ENCODE measurements at places on chromosomes 7 and 10.

DNA sequence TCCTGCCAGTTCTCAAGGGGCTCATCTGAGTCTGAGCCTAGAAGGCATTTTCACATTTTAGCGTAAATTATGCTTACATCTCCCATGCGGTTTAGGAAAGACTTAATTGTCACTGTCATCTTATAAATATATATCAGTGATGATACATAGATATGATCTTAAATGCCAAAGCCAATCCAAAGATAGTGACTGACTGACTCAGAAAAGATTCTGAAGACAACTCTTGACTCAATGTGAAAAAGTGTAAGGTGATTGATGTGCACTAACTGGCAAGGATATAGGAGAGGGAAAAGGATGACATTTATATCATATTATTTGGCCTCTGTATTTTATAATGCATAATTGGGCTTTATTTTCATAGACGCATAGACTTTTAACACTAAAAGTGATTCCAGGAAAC is 84.9 kb upstream of the LRRN3 start:
- no peak overlapping the region for H3K4me3 ChIP-seq
- no peak overlapping the region for H3K27ac ChIP-seq
- no peak for DNase-seq
- H3K36me3 ChIP-seq = no peaks in the 10 kb centered on the region
- H3K27me3 ChIP-seq = no peaks in the 10 kb centered on the region

DNA sequence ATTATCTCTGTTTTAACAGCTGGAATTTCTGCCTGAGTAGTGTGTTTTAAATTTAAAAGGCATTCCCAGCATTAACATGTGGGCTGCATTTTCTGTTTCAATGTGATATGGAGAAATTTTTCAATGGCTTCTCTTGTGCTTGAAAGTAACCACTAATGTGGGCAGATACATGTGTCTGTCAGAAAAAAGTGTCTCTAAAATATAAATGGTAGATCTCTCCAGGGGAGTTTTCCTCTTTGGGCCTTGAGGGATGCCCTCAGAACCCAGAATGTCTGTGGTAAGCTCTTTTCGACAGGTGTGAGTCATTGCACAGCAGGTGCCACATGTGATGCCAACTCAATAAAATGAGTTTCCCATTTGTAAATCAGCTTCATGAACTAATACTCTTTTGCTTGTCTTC is 221.1 kb downstream of the SEMA3E start:
- DNase-seq = no peak
- no peak overlapping the region for H3K27ac ChIP-seq
- no peak overlapping the region for H3K4me3 ChIP-seq

DNA sequence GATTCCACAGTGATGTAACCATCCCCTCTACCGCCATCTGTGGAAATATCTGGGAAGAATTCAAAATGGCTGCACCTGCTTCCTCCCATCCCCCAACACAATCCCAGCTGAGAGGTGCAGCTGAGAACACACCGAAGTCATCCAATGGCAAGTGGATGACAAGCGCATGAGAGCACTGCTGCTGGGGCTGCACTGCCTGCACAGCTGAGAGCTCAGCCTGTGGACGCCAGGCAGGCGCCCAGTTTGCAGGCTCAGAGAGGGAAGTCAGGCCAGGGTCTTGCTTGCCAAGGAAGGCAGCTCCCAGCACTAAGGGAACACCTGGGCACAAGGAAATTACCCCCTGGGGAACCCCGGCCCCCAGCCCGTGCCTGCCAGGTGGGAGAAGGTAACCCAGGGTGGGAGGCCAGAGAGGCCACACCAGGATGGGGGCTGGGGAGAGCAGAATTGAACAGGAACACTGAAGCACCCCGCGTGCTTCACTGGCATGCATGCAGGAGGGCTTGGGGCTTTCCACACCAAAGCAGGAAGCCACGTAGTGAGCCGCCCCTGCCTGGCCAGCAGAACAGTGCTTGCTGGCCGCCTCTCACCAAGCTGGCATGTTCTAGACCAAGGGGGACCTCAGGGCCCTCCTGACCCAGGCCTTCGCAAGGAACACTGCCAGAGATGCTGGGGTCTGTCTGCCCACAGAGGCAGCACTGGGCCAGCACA is 46.2 kb downstream of the FAM53B start:
- no peak overlapping the region for H3K27ac ChIP-seq
- no peaks in the 10 kb centered on the region for H3K36me3 ChIP-seq
- H3K4me3 ChIP-seq = no peak overlapping the region
- H3K27me3 ChIP-seq = no peaks in the 10 kb centered on the region

- DNase-seq = no peak
- H3K27me3 ChIP-seq = no peaks in the 10 kb centered on the region
- no peak overlapping the region for H3K4me3 ChIP-seq
- no peak overlapping the region for H3K27ac ChIP-seq
- no peaks in the 10 kb centered on the region for H3K4me1 ChIP-seq
- no peaks in the 10 kb centered on the region for H3K36me3 ChIP-seq
Measured at GRCh38 chr7:69173846-69174245, 424.4 kb upstream of the AUTS2 start.

DNA sequence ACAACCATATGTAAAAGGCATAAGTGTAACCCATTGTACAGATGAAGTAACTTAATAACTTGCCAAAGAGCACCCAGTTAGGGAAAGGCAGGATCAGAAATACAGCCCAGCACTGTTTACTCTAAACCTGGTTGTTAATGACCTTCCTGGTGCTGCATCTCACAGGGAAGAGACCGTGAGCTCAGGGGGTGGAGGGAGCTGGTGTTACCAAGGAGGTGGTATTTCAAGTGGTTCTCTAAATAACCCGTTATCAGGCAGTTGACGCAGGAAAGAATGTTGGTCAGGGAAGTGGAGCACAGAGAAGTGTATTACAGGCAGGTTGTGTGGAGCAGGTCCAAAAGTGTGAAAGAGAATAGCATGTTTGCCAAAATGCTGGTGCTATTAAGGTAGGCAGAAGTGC is 4.4 kb upstream of the ST7 start:
- H3K4me3 ChIP-seq = no peak overlapping the region
- no peaks in the 10 kb centered on the region for H3K36me3 ChIP-seq
- peaks cover 6% of the 10 kb centered on the region for H3K4me1 ChIP-seq
- no peaks in the 10 kb centered on the region for H3K27me3 ChIP-seq

DNA sequence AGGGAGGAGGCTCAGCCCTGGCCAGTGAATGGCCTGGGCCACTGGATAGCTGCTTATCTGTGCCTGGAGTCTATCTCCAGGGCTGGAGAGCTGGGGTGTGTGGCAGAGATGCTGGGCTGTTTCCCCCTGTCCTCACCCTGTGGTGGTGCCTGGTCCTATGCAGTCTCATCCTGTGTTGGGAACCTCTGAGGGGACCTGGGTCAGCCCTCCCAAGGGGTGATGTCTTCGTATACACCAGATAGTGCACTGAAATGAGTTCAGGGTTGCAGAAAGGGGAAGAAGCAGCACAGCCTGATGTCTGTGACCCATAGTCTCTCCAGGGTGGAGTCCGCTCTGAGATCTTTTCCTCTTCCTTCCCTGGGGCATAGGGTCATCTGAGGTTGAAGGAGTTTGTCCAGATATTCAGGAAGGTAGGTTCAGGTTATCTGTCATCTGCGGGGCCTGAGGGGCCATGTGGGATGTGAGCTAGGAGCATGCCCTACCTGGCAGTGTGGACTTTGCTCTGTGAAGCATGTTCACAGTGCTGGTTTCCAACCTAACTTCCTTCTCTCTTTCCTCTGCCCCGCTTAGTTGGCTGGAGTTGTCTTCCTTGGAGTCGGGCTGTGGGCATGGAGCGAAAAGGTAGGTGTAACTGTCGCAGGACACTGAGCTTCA is 33.4 kb upstream of the SH2D4B start:
- no peak overlapping the region for H3K4me3 ChIP-seq
- H3K4me1 ChIP-seq = peaks cover 61% of the 10 kb centered on the region
- peak overlapping the region; percentile 72 for H3K27ac ChIP-seq
- H3K36me3 ChIP-seq = no peaks in the 10 kb centered on the region
- H3K27me3 ChIP-seq = no peaks in the 10 kb centered on the region
- DNase-seq = no peak

DNA sequence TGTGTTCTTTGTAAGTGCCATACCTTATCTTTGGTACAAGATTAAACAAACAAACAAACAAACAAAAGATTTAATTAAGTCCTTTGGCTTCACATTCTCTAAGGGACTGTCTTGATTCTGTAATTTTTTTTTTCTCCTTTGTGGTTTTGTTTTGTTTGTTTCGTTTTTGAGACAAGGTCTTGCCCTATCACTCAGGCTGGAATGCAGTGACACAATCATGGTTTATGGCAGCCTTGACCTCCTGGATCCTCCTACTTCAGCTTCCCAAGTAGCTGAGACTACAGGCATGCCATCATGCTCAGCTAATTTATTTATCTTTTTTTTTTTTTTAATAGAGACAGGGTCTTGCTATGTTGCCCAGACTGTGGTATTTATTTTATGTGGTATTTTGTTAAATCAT is 165.8 kb downstream of the LRRC4 start:
- no peaks in the 10 kb centered on the region for H3K27me3 ChIP-seq
- H3K27ac ChIP-seq = no peak overlapping the region
- peaks cover 10% of the 10 kb centered on the region for H3K4me1 ChIP-seq
- no peaks in the 10 kb centered on the region for H3K36me3 ChIP-seq
- H3K4me3 ChIP-seq = no peak overlapping the region

DNA sequence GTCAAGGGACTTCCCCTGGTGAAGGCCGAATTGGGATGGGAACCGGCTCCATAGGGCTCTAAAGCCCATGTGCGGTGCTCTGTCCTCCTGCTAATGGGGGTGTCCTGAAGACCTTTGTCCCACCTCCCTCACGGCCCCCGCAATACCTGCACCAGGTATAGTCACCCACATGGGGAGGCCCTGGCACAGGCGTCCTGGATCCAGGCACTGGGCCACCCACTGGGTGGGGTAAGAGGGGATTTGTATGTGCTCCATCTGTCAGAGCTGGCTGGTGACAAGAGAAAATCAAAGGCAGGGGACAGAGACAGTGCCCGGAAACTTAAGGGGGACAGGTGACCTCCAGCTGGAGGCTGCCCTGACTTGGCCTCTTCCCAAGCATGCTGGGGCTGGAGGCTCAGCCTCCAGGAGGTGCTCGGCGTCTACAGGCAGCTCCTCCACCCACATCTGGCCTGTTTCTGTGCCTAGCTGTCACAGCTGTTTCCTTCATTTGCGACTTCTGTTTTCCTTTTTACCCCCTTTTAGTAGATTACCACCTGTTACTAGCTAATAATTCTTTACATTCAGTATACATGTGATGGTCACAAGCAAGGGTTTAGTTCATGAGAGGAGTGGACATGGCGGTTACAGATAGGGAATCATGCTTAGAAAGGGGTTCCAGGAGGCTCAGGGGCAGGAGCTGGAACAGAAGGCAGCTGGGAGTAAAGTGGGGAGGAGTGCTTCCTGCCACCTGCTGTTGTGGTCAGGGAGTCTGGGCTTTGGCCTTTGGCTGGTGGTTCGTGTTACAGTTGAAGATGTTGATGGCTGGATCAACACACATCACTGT is 2.3 kb upstream of the CUZD1 start:
- H3K27ac ChIP-seq = peak overlapping the region; percentile 93
- no peaks in the 10 kb centered on the region for H3K27me3 ChIP-seq
- no peak overlapping the region for H3K4me3 ChIP-seq
- no peaks in the 10 kb centered on the region for H3K36me3 ChIP-seq
- peak; percentile 52 for DNase-seq

GRCh38 chr10:83274088-83274487 is 865.2 kb upstream of the GHITM start:
- no peaks in the 10 kb centered on the region for H3K27me3 ChIP-seq
- no peak overlapping the region for H3K27ac ChIP-seq
- no peaks in the 10 kb centered on the region for H3K4me1 ChIP-seq
- H3K36me3 ChIP-seq = no peaks in the 10 kb centered on the region
- no peak for DNase-seq

DNA sequence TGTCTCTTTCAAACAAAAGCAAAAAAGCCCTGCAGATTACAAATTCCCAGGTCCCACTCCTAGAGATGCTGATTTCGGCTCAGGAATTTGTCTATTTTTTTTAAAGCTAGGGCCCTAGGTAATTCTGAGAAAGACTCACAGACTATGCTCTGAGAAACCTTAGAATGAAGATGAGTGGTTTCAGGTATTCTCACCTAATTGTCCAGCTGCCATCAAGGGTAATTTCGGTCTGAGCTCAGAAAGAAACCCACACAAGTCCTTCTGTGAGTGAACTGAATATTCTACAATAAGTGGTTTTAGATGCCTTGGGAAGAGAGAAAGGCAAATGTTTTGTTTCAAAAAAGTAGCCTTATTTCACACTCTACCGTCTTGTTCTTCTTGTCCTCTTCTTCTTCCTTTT is 45.7 kb downstream of the DCLRE1A start:
- H3K36me3 ChIP-seq = no peaks in the 10 kb centered on the region
- no peaks in the 10 kb centered on the region for H3K27me3 ChIP-seq
- DNase-seq = no peak
- no peak overlapping the region for H3K27ac ChIP-seq
- no peak overlapping the region for H3K4me3 ChIP-seq

DNA sequence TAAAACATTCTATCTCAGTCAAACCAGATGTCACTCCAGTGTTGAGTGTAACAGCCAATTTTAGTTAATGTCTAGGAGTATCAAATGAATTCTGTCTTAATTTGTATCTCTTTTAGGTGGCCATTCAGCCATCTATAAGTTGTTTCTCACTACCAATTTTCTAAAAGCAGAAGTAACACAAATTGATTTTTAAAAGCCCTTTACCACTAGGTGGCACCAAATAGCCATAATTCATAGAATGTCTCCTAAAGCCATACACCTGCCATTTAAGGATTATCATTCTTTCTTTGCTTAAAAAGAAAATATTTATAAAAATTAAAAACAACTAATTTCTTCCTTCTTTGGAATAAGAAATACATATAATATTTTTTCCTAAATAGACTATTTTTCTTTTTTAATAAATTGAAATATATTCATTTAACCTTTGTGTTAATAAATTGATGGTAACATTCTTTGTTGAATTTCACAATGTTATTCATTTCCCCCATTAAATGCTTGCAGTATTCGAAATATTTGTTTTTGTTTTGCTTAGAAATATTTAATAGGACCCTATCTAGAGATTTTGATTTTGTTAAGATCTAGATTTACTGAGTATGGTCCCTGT is 107.8 kb upstream of the PPP1R3A start:
- no peak overlapping the region for H3K27ac ChIP-seq
- no peaks in the 10 kb centered on the region for H3K36me3 ChIP-seq
- H3K4me3 ChIP-seq = no peak overlapping the region
- no peaks in the 10 kb centered on the region for H3K27me3 ChIP-seq

DNA sequence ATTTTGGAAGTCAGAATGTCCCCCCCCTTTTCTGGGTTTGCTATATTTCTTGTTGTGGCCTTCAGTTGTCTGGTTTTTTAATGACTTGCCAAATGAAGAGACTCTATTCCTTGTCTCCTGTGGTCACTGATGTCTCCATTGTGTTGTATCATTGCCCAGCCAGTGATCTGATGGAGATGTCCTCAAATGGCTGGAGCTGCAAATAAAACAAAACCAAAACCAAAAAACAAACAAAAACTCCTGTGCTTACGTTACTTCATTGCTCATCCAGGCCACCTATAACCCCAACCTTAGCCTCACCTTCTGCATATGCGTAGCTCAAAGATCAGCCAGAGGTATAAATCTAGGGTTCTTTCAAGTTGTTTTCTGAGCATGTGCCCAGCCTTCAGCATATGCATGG is 5.1 kb downstream of the RBM33 start:
- no peak overlapping the region for H3K27ac ChIP-seq
- no peaks in the 10 kb centered on the region for H3K27me3 ChIP-seq

Data from body of pancreas (tissue), 4 donors.